ENCODE measurements at places on chromosomes 16 and 17.

- no peak for DNase-seq
Observed at GRCh38 chr16:79303959-79304387, 296.6 kb downstream of the MAF start.

DNA sequence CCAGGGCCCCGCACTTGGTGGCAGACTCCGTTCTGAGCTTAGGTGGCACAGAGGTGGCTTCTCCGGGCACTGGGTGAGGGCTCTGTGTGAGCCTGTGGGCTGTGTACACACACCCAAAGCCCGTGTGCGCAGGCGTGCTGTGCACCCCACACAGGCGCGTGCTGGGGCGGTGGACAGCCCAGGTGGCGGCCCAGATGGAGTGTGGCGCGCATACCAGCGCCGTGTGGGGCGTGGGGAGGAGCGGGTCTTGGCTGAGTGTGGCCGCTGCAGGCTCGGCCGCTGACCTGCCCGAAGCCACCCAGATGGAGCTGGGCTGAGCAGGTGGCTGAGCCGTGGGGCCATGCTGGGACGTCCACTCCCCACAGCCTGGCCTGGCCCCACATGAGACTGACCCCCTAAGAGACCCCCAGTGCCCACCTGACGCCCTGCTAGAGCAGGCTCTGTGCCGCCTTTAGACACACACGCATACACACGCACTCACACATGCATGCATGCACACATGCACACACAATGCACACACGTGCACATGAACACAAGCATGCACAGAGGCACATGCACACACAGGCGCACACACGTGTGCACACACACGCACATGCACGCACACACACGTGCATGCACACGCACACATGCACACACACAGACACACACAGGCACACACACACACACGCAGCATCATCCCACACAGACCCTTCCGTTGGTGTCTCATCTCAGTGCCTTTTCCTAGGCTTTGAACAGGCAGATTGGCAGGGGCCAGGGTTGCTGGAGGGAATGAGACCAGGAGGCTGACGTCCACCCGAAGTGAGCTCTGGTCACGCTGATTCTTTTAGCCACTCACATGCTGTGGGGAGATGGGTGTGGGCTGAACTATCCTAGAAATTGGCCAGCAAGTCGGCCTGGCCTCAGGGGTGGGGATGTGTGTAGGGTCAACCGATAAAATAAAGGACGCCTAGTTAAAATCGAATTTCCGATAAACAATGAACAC lies 2.1 kb downstream of the PRR35 start:
- no peak for DNase-seq

- DNase-seq = no peak
Observed at GRCh38 chr17:28421787-28422305, 15.8 kb upstream of the SLC46A1 start.

- no peak for DNase-seq
Observed at GRCh38 chr17:48219617-48220016, 112.1 kb downstream of the SNX11 start.

- no peak for DNase-seq
Observed at GRCh38 chr17:67411397-67411796, 34.3 kb downstream of the PITPNC1 start.

DNA sequence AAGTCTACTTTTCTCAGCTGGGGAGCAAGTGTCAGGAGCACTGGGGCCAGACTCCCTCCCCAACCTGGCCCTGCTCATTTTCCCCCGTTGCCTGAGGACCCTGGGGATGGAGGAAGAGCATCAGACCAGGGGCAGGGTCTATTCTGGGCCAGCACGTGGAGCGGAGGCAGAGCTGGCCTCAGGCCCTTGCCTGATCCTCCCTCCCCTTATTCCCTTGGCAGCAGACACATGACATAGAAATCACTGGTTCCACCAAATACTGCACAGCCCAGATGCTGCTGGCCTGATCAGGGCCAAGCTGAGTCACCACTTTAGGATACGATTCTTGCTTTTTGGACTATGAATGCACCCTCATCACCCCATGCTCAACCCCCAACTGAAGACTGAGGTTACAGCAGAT lies 15.8 kb upstream of the AGRP start:
- DNase-seq = no peak

GRCh38 chr17:52744179-52744578 lies 585.7 kb upstream of the CA10 start:
- no peak for DNase-seq

DNA sequence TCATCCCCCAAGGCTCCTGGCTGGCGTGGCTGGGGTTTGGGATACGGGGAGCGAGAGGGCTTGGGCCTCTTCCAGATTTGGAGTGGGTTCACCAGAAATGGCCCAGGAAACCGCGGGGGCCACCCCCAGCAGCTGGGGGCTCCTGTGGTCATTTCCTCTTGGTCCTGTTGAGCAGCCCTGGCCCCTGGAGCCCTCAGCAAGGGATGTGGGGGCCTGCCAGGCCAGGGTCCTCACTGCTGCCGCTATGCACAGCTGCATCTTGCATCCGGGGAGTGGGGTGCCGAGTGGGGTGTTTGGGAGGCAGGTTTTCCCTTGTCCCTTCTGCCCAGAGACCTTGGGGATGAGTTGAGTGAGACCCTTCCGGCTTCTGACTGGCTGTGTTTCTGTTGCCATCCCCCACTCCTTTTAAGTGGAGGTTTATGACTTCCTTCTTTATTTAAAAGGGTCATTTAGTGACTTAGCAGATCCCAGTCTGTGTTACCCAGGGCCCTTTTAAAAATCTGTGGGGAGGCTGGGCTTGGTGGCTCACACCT lies 319.8 kb downstream of the SEC14L1 start:
- DNase-seq = no peak

GRCh38 chr16:67653789-67654402 lies 6.2 kb downstream of the ACD start:
- no peak for DNase-seq

GRCh38 chr16:57996406-57997175 lies 3.9 kb downstream of the ZNF319 start:
- DNase-seq = no peak

DNA sequence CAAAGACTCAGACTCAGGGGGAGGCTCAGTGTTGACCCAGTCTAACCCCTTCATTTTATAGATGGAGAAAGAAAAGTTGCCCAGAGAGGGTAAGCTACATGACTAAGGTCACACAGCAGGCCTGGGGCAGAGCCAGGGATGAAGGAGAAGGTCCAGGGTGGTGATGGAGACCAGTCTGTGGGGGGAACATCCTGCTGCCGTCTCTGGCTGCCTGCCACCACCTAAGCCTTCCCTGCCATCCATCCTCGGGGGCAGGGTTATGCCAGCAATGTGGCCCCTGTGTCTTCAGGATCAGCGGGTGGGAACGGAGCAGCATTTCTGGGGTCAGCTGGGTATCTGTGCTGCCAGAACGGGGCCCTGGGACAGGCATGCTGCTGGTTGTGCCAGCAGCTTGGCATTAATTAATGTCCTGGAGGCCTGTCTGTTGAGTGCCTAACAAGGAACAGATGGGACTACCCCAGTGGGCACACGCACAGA lies 5.5 kb downstream of the DOK4 start:
- no peak for DNase-seq

GRCh38 chr17:62876063-62876462 lies 67.9 kb upstream of the MARCHF10 start:
- no peak for DNase-seq

GRCh38 chr16:63447121-63447520 lies 1410.9 kb upstream of the CDH8 start:
- DNase-seq = no peak

- DNase-seq = no peak
Observed at GRCh38 chr16:50555269-50555875, 7.2 kb downstream of the NKD1 start.

DNA sequence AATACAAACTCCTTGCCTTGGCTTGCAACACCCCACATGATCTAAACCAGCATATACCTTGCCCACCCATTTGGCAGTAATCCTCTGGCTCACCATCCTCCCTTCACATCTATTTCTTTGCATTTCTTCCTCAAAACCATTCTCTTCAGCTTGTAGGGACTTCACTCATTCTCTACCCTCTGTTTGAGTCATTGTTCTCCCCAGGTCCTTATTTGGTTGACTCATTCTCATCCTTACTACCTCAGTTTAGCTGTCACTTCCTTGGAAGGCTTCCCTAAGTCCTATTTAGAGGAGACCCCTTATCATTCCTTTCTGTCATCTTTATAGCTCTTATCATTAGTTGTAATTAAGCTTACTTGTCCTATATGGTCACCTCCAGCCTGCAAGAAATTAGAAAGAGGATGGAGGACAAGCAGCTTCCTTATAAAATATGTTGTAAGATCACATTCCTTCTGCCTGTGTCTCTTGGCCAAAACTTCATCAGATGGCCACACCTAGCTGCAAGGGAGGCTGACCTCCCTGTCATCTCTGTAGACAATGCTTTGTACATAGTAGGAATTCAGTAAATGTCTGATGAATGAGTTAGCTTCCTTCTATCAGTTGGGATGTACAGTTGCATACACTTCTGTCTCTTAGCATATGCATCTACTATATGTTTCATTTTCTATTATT lies 1.7 kb downstream of the TTC19 start:
- DNase-seq = no peak

GRCh38 chr17:43416998-43417890 lies 18.5 kb downstream of the ARL4D start:
- no peak for DNase-seq

DNA sequence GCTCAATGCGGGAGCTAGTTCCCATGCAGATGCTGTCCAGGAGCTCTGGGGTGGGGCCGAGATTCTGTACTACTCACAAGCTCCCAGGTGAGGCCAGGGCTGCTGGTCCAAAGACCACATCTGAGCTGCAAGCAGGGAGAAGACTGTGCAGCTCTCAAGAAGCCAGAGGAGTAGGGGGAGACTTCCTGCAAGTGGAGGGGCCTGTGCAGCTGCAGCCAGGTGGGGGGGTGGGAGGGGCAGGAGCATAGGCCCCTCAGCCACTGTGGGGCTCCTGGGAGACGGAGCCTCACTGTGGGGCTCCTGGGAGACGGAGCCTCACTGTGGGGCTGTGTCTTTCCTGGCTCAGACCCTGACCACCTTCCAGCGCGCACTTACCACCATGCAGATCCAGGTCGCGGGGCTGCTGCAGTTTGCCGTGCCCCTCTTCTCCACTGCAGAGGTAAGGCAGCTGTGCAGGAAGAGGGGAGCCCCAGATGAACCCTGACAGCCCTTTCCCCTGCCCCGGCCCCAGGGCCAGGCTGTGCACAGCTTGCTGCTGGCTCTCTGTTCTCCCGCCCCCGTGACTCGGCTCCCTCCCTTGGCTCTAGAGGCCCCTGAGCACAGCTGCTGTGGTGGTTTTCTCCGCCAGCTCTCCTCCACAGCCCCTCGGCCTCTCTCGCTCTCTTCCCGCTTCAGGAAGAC lies 24.3 kb upstream of the DNAI2 start:
- DNase-seq = no peak

Measured in effector memory CD4-positive, alpha-beta T cell (primary cell).